Liver (tissue), 10 donors: ENCODE measurements at places on chromosomes 2 and 18. TPM values are rescaled to one million over a fixed set of nuclear protein-coding genes. Genes with fewer than 3 reads are reported as not detected.

Gene DES
- total RNA-seq: 50.0 TPM

Gene DSG2
- total RNA-seq: 11.6 TPM

Gene SERPINB3
- total RNA-seq: 0.05 TPM

Gene GNAL
- total RNA-seq: 0.65 TPM

Gene TXNDC2
- under 0.01 TPM for total RNA-seq

- no peaks in the 10 kb centered on the region for H3K36me3 ChIP-seq
- no peak for DNase-seq
- H3K27ac ChIP-seq: no peak overlapping the region
- no peaks in the 10 kb centered on the region for H3K27me3 ChIP-seq
- no peaks in the 10 kb centered on the region for H3K4me1 ChIP-seq
These were observed 12.8 kb upstream of the CAVIN2 start for GRCh38 chr2:191859681-191860080.

GRCh38 chr2:227759411-227760118, 13.9 kb downstream of the SCYGR8 start:
- no peaks in the 10 kb centered on the region for H3K27me3 ChIP-seq
- no peak for DNase-seq
- peaks cover 7% of the 10 kb centered on the region for H3K4me1 ChIP-seq

DNA sequence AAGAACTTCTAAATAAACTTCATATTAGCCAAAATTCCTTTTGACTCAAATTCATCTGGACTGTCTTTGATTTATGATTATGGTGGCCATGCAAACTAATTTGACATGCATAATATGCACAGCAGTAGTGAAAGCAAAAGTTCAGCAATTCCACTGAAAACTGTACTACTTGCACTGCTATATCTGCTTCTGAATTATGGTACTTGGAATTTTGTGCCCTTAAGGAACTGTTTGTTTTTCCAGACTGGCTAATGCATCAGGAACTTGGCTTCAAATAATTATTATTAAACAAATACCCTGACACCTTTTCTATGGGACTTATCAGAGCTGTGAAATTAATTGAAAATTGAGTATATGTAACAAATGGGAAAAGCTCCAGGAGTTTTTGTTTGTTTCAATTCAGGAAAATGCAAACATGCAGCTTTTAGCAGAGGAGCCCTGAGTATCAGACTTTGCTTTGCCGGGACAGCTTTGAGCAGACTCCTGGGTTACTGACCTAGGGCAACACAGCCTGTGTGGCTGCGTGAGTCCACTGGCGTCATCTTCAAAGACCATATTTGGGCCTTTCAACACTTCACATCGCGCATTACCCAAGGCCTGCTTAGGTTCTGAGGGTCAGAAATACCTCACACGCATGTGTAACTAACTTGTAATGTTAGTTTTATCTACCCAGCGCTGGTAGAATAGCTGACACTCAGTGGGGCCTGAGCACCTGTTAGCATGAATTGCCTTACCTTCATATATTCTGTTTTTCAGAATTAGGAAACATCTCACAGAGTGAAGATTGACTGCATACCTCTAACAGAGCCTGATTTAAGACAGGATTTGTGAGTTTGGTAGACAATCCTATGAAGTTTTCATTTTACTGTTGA, 35.4 kb downstream of the CFAP221 start:
- H3K4me3 ChIP-seq: no peak overlapping the region
- no peak for DNase-seq
- no peaks in the 10 kb centered on the region for H3K36me3 ChIP-seq
- H3K27me3 ChIP-seq: no peaks in the 10 kb centered on the region
- peaks cover 4% of the 10 kb centered on the region for H3K4me1 ChIP-seq

- H3K27me3 ChIP-seq: no peaks in the 10 kb centered on the region
- no peak overlapping the region for H3K27ac ChIP-seq
- peaks cover 2% of the 10 kb centered on the region for H3K36me3 ChIP-seq
- no peak overlapping the region for H3K4me3 ChIP-seq
- DNase-seq: no peak
- H3K4me1 ChIP-seq: no peaks in the 10 kb centered on the region
These were observed 71.7 kb downstream of the DNMT3A start for GRCh38 chr2:25270061-25270460.

DNA sequence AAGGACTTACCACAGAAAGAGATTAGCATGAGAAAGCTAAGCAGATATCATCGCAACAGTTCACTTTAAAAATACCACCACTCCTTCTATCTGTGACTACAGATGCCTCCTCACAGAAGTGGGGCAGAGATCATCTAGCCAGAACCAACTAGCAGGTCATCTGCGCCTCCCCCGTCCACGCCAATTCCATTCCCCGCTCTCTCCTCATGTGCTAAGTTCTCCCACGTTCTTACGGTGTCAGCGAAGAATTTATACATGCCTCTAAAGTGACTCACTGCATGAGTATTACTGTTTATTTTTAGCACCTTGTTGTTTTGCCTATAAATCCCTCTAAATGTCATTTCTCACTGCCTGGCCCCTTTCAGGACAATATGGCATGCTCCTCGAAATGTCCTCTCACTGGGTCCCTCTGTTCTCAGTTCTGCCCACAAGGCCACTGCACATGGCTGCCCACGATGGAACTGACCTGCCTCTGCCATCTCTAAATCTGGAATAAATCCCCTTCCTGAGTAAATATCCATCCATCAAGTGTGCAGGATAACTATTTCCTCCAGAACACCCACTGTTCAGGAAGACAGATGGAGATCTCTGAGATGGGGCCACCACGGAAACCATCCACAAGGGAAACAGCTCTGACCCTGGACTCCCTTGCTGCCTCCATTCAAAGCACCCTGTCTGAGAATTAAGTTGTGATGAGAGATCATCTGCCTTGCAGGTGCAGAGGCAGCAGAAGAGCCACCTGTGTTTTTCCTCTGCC, 137.7 kb downstream of the IRS1 start:
- H3K4me1 ChIP-seq: peaks cover 5% of the 10 kb centered on the region
- no peak overlapping the region for H3K27ac ChIP-seq
- DNase-seq: no peak
- no peak overlapping the region for H3K4me3 ChIP-seq

DNA sequence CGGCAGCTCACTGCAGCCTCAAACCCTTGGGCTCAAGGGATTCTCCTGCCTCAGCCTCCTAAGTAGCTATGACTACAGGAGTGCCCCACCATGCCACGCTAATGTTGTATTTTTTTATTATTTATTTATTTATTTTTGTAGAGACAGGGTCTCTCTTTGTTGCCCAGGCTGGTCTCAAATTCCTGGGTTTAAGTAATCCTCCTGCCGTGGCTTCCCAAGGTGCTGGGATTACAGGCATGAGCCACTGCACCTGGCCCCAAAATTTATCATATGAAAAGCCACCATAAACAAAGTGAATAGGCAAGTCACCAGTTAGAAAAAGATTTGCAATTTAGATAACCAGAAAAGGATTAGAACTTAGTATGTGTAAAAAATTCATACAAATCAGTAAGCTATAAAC, 138.6 kb upstream of the NCK2 start:
- H3K4me1 ChIP-seq: no peaks in the 10 kb centered on the region
- H3K4me3 ChIP-seq: no peak overlapping the region
- H3K36me3 ChIP-seq: no peaks in the 10 kb centered on the region
- no peaks in the 10 kb centered on the region for H3K27me3 ChIP-seq

GRCh38 chr18:48099481-48100164, 169.2 kb upstream of the SMAD2 start:
- no peaks in the 10 kb centered on the region for H3K36me3 ChIP-seq
- H3K27ac ChIP-seq: no peak overlapping the region
- H3K4me3 ChIP-seq: no peak overlapping the region
- no peaks in the 10 kb centered on the region for H3K4me1 ChIP-seq
- DNase-seq: no peak
- H3K27me3 ChIP-seq: no peaks in the 10 kb centered on the region

GRCh38 chr2:241844066-241844728, 14.5 kb downstream of the PDCD1 start:
- H3K27ac ChIP-seq: peak overlapping the region; percentile 46
- no peaks in the 10 kb centered on the region for H3K36me3 ChIP-seq
- H3K4me3 ChIP-seq: peak overlapping the region; percentile 41
- H3K4me1 ChIP-seq: no peaks in the 10 kb centered on the region
- no peaks in the 10 kb centered on the region for H3K27me3 ChIP-seq

DNA sequence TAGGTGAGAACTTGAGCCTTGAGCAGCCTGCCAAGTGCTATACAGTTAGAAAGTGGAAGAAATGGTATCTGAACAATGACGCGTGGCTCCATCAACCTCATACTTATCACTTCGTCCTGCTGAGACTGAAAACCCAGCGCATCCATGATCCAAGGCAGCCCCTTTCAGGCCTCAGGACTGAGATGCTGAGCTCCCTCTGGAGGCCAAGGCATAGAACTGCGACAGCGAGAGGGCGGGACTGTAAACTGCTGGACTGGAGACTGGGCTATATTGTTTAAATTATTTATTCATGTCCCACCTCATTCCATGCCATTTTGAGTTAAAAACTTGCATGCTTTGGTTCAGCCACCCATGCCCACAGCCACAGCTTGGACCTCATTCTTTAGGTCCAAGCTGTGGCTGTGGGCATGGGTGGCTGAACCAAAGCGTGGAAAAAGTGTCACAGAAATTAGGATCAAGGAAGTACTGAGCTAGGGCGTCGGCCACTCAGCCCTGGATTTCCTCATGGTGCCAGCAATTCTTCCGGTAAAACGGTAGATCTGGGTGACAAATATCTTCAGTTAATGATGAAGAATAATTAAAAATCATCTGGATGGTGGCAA, 195.5 kb downstream of the L3MBTL4 start:
- no peaks in the 10 kb centered on the region for H3K27me3 ChIP-seq
- H3K4me3 ChIP-seq: no peak overlapping the region
- no peaks in the 10 kb centered on the region for H3K4me1 ChIP-seq
- DNase-seq: no peak
- no peak overlapping the region for H3K27ac ChIP-seq

GRCh38 chr2:10555810-10556111, 107.6 kb upstream of the ODC1 start:
- H3K27me3 ChIP-seq: no peaks in the 10 kb centered on the region
- no peak for DNase-seq
- H3K27ac ChIP-seq: no peak overlapping the region
- H3K4me1 ChIP-seq: no peaks in the 10 kb centered on the region

DNA sequence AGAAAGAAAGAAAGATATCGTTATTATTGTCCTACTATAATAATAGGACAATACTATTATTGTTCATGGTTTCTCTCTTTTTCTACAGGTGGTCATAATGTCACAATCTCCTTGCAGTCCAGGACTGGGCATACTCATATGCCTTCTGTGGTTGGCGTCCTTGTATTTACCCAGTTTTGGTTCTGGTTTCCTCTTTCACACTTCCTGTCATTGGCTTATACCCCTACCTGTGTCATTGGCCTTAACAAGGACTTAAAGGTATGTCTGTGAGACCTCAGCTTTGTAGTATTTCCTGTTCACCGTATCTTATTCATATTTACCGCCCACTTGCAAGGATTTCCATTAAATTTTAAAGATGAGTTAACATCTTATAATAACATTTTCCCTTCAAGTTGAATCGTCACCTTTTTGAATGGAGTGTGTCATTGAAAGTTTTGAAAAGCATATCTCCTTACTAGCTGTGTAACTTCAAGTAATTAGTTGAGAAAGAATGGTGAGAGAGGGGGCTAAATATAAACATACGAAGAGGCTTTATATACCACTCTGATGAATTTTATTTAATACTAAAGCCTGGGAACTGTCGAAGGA, 36.5 kb upstream of the HTR2B start:
- peaks cover 35% of the 10 kb centered on the region for H3K36me3 ChIP-seq
- H3K4me1 ChIP-seq: no peaks in the 10 kb centered on the region
- no peak overlapping the region for H3K4me3 ChIP-seq
- DNase-seq: no peak

GRCh38 chr2:109647636-109648035, 33.5 kb downstream of the SOWAHC start:
- no peak for DNase-seq
- H3K36me3 ChIP-seq: no peaks in the 10 kb centered on the region
- H3K4me1 ChIP-seq: peaks cover 12% of the 10 kb centered on the region
- no peak overlapping the region for H3K27ac ChIP-seq

DNA sequence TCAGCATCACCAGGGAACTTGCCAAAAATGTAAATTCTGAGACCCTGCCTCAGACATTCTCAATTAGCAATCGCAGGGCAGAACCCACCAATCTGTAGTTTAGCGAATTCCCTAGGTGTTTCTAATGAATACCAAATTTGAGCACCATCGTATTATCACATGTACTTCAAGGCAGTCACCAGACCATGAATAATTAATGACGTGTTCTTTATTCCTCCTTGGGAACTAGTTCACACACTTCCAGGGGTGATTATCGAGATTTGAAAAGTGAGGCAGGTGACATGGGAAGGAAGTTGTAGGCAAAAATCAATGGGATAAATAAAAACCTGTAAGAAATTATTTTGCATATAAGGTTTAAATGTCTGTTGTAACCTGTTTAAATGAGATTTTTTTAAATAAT, 102.5 kb upstream of the CRIM1 start:
- DNase-seq: no peak
- no peaks in the 10 kb centered on the region for H3K4me1 ChIP-seq
- H3K4me3 ChIP-seq: no peak overlapping the region
- no peaks in the 10 kb centered on the region for H3K27me3 ChIP-seq
- H3K27ac ChIP-seq: no peak overlapping the region
- no peaks in the 10 kb centered on the region for H3K36me3 ChIP-seq

DNA sequence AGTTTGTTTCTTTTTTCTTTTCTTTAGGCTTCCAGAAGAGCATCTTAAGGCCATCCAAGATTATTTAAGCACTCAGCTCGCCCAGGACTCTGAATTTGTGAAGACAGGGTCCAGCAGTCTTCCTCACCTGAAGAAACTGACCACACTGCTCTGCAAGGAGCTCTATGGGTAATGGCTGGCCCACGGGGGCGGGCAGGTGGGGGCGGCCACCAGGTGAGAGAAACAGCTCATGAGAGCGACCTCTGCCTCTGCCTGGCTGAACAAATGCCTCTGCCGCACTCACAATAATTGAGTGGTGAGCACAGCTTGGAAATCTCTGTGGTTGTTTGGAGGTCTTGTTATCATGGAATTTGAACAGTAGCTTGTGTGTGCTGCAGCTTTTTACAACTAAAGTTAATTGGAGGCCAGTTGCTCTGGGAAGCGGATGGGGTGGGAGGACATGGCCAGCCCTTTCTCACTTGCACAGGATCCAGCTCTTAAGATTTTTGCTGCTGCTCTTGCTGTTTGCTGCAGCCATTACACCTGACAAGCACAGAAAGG, 70.4 kb downstream of the INPP5D start:
- DNase-seq: no peak
- no peaks in the 10 kb centered on the region for H3K27me3 ChIP-seq
- peaks cover 4% of the 10 kb centered on the region for H3K36me3 ChIP-seq
- H3K4me1 ChIP-seq: no peaks in the 10 kb centered on the region

DNA sequence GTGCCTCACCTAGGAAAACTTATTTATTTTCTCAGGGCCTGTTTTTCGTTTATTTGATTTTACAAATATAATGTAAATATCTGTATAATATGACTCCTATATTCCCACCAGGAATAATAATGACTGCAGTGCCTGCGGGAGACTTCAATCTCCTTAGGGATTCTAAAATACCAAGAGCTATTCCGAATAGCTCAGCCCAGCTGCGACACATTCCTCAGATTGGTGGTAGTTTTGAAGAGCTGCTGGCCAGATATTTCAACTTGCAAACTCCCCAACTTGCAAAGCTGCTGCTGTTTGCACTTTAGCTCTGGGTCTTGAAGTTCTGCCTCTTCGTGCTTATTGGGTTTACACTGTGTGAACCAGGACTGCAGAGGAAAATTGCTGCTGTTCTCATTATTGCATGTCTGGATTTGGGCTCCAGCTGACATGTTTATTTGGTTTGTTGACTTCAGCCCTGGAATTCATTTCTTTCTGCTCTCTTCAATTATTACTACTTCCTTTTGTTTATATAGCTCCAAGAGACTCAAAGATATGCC, 480.2 kb upstream of the CHST9 start:
- no peak for DNase-seq
- H3K27me3 ChIP-seq: no peaks in the 10 kb centered on the region
- no peaks in the 10 kb centered on the region for H3K36me3 ChIP-seq
- peaks cover 31% of the 10 kb centered on the region for H3K4me1 ChIP-seq
- no peak overlapping the region for H3K27ac ChIP-seq
